ENCODE measurements at places on chromosomes 6 and 20.

GRCh38 chr6:106561686-106562405 is 67.5 kb downstream of the RTN4IP1 start:
- DNase-seq: no peak
- no peak overlapping the region for H3K4me3 ChIP-seq
- H3K4me1 ChIP-seq: peaks cover 55% of the 10 kb centered on the region
- H3K27ac ChIP-seq: peak overlapping the region; percentile 66
- no peaks in the 10 kb centered on the region for H3K27me3 ChIP-seq
- H3K36me3 ChIP-seq: no peaks in the 10 kb centered on the region

GRCh38 chr6:3926150-3926482 is 76.9 kb downstream of the FAM50B start:
- H3K27me3 ChIP-seq: no peaks in the 10 kb centered on the region
- H3K36me3 ChIP-seq: no peaks in the 10 kb centered on the region
- no peak overlapping the region for H3K4me3 ChIP-seq
- no peak for DNase-seq

- H3K4me1 ChIP-seq: peaks cover 46% of the 10 kb centered on the region
- DNase-seq: no peak
- peaks cover 46% of the 10 kb centered on the region for H3K27me3 ChIP-seq
- H3K4me3 ChIP-seq: peak overlapping the region; percentile 16
Observed at GRCh38 chr20:20368418-20369249, 730 bp downstream of the INSM1 start.

- no peaks in the 10 kb centered on the region for H3K36me3 ChIP-seq
- H3K4me1 ChIP-seq: peaks cover 13% of the 10 kb centered on the region
- H3K27ac ChIP-seq: no peak overlapping the region
- no peak overlapping the region for H3K4me3 ChIP-seq
Observed at GRCh38 chr20:24146231-24146634, 157.7 kb upstream of the GGTLC1 start.

DNA sequence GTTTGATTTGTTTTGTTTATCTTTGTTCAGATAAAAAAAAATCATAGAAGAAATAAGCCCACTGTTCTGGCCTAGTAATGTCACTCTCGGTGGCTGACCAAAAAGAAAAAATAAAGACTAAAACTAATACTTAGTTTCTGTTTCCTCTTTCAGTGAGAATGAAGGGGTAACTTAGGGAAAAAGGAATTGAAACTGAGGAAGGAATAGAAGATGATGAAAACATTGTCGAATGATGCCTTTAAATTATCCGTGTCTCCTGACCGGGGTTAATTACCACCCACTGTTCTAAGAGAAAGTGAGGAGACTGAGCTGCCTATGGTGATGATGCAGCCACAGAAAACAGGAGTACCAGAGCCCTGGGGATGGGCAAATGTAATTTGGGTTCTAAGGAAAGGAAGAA is 73.1 kb downstream of the PTCHD4 start:
- no peaks in the 10 kb centered on the region for H3K27me3 ChIP-seq
- DNase-seq: no peak
- no peaks in the 10 kb centered on the region for H3K36me3 ChIP-seq
- no peak overlapping the region for H3K27ac ChIP-seq
- H3K4me3 ChIP-seq: no peak overlapping the region

GRCh38 chr6:33737267-33738026 is 9.3 kb downstream of the IP6K3 start:
- no peak for DNase-seq
- no peaks in the 10 kb centered on the region for H3K36me3 ChIP-seq
- no peak overlapping the region for H3K4me3 ChIP-seq
- H3K27ac ChIP-seq: peak overlapping the region; percentile 14

- no peaks in the 10 kb centered on the region for H3K4me1 ChIP-seq
- DNase-seq: no peak
- H3K27ac ChIP-seq: no peak overlapping the region
- H3K27me3 ChIP-seq: no peaks in the 10 kb centered on the region
- no peaks in the 10 kb centered on the region for H3K36me3 ChIP-seq
- H3K4me3 ChIP-seq: no peak overlapping the region
Observed at GRCh38 chr6:87747646-87748045, 45.6 kb upstream of the AKIRIN2 start.

GRCh38 chr6:2940010-2940850 is 31.1 kb downstream of the SERPINB6 start:
- no peaks in the 10 kb centered on the region for H3K27me3 ChIP-seq
- no peak for DNase-seq
- H3K4me1 ChIP-seq: peaks cover 14% of the 10 kb centered on the region
- peak overlapping the region; percentile 12 for H3K27ac ChIP-seq
- H3K4me3 ChIP-seq: no peak overlapping the region
- H3K36me3 ChIP-seq: no peaks in the 10 kb centered on the region

DNA sequence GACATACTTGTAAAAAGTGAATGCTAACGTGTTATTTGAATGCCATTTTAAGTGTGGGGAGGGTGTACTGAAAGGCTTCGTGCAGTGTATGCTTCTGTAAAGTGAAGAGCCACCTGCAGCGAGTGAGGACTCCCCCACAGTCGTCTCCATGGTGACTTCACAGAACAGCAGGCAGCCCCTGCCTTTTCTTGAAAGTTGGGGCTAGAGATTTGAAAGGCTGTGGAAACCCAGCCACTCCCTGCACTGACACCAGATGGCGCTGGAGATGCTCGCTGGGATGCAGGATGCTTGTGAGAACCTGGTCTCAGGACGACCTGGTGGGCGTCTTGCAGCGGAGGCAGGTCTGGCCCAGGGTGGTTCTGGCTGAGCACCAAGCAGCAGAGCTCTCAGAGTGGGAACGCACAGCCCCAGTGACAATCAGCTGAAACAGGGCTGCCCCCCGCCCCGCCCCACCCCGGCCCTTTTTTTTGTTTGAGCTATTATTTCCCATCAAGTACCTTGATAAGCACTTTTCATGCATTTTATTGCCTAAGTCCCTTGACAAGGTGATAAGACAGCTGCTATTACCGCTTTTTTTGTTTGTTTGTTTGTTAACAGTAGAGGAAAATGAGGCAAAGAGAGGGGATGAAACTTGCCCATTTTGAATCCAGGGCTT is 150.3 kb downstream of the SYCP2 start:
- no peak overlapping the region for H3K27ac ChIP-seq
- H3K4me3 ChIP-seq: no peak overlapping the region
- H3K27me3 ChIP-seq: no peaks in the 10 kb centered on the region

DNA sequence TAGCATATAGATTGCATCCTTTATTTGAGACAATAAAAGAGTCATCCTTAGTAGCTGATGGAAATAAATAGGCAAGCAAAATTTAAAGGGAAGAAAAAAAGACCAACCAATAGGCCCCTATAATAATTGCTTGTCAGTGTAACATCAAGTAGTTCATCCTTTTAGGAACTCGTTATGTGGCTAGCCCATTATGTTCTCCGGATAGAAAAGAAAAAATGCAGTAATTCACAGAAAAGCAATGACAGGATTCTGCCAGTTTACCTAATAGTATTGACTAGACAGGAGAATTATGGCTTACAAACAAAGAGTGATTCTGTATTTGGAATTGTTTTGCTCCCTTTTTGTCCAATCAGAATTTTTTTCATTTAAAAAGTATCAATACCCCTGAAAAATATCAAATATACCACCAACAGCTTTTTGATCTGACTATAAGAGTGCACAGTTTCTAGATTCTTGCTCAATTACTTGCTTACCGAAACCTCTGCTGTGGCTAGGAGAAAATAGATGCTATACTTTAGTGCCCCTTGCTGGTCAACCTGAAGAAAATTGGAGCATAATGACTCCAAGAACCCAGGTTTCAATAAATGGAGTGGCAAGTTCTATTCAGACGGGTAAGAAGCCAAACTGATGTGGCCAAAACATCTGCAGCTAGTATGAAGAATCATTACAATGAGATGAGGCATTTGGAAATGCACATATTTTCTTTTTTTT is 91.5 kb upstream of the SASH1 start:
- peaks cover 4% of the 10 kb centered on the region for H3K4me1 ChIP-seq
- no peak overlapping the region for H3K27ac ChIP-seq
- DNase-seq: no peak
- no peak overlapping the region for H3K4me3 ChIP-seq

- H3K4me1 ChIP-seq: no peaks in the 10 kb centered on the region
- no peak for DNase-seq
- H3K27me3 ChIP-seq: peaks cover 7% of the 10 kb centered on the region
- H3K36me3 ChIP-seq: no peaks in the 10 kb centered on the region
- no peak overlapping the region for H3K4me3 ChIP-seq
Observed at GRCh38 chr6:40389254-40389653, 197.9 kb downstream of the LRFN2 start.

DNA sequence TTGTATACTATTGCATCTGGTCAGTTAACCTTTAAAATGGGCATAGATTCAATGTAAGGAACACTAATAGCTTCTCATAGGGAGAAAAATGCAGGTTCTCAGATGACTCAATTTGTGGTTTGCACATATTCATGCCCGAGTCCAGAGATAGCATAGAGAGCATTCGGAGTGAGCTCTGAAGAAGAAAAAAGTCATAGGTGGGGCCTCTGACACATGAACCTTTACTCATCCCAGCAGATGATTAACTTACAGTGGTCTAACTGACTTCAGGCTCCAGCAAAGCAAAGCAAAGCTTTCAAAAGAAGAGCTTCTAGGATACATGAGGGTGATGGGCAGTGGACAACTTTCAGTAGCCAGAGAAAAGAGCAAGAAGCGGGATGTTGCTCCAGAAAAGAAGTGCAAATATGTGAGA is 55.3 kb upstream of the BTN3A2 start:
- H3K27ac ChIP-seq: no peak overlapping the region
- no peak overlapping the region for H3K4me3 ChIP-seq
- no peak for DNase-seq
- peaks cover 8% of the 10 kb centered on the region for H3K4me1 ChIP-seq

- peak overlapping the region; percentile 1 for H3K27ac ChIP-seq
- H3K36me3 ChIP-seq: no peaks in the 10 kb centered on the region
- H3K27me3 ChIP-seq: peaks cover 52% of the 10 kb centered on the region
- H3K4me3 ChIP-seq: no peak overlapping the region
Observed at GRCh38 chr6:170147056-170147787, 143.7 kb downstream of the DLL1 start.

DNA sequence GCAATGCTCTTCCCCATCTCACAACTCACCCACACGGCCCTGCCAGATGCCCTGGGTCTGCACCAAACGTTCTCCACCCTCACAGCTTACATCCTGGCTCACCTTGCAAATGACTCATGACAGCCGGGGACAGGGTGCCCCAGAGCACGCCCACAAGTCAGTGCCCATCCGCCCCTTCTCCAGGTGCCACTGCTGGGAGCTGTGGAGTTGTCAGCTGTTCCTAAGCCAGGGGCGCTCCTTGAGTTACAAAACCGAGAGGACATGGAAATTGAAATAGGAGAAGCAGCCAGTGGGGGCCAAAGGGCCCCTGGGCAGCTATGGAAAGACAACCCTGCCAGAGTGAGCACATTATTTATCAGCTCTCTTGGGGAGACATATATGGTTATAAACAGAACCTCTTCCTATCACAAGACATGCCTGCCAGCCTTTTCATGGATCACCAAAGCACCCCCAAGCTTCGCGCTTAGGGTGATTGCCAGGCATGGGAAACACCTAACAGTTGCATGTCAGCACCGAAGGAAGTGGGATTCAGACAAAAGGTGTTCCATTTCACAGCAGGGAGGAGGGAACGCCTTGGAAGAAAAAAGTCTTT is 236.8 kb downstream of the LY86 start:
- H3K4me1 ChIP-seq: peaks cover 69% of the 10 kb centered on the region
- no peaks in the 10 kb centered on the region for H3K36me3 ChIP-seq
- no peaks in the 10 kb centered on the region for H3K27me3 ChIP-seq
- H3K4me3 ChIP-seq: no peak overlapping the region
- H3K27ac ChIP-seq: peak overlapping the region; percentile 83
- DNase-seq: no peak

DNA sequence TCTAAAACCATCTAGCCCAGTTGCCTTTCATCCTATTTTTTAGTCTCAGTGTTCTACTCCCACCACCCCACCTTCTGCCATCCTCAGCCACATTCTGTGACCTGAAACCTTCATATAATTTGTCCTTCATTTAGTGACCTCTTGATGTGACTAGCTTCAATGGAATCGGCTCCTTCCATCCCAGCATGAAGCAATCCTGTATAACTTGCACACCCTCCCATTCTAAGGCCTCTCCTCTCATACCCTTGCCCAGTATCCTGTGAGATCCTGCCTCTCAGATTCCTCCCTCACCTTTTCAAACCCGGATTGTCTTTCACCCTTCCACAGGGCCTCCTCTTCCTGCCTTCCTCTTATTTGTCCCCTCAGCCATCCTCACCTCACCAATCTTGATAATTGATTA is 3.1 kb downstream of the ZNF76 start:
- no peaks in the 10 kb centered on the region for H3K36me3 ChIP-seq
- no peaks in the 10 kb centered on the region for H3K4me1 ChIP-seq
- H3K27ac ChIP-seq: no peak overlapping the region
- no peak for DNase-seq
- no peaks in the 10 kb centered on the region for H3K27me3 ChIP-seq
- no peak overlapping the region for H3K4me3 ChIP-seq

- no peaks in the 10 kb centered on the region for H3K27me3 ChIP-seq
- no peaks in the 10 kb centered on the region for H3K4me1 ChIP-seq
- no peak overlapping the region for H3K27ac ChIP-seq
- H3K4me3 ChIP-seq: no peak overlapping the region
- no peaks in the 10 kb centered on the region for H3K36me3 ChIP-seq
- no peak for DNase-seq
Observed at GRCh38 chr6:89360415-89360999, 8.0 kb upstream of the UBE2J1 start.

- DNase-seq: no peak
- H3K4me3 ChIP-seq: peak overlapping the region; percentile 94
- no peaks in the 10 kb centered on the region for H3K36me3 ChIP-seq
- H3K27ac ChIP-seq: peak overlapping the region; percentile 90
Observed at GRCh38 chr20:36092398-36093024, 62.0 kb upstream of the EPB41L1 start.

GRCh38 chr20:19775353-19776253 is 17.5 kb downstream of the RIN2 start:
- DNase-seq: no peak
- H3K4me3 ChIP-seq: no peak overlapping the region
- H3K4me1 ChIP-seq: peaks cover 7% of the 10 kb centered on the region
- H3K36me3 ChIP-seq: no peaks in the 10 kb centered on the region
- peak overlapping the region; percentile 38 for H3K27ac ChIP-seq

DNA sequence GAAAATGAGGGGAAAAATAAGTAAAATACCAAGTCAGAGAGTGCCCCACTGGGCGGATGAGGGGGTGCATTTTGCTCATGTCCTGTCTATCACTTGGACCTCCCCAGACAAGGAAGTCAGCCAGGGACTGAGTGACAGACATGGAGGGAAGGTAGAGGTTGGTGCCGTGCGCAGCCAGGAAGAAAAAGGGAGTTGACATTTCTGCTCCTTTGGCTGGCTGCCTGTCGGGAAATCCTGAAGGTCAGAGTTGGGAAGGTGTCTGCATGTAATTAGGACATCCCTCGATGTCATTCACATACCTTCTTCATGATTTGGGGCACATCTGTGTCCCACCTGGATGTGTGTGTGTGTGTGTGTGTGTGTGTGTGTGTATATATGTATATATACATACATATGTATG is 8.9 kb downstream of the GUCA1A start:
- no peak overlapping the region for H3K27ac ChIP-seq
- H3K27me3 ChIP-seq: no peaks in the 10 kb centered on the region
- no peak overlapping the region for H3K4me3 ChIP-seq
- H3K36me3 ChIP-seq: no peaks in the 10 kb centered on the region
- H3K4me1 ChIP-seq: no peaks in the 10 kb centered on the region

Measured in esophagus squamous epithelium (tissue), 5 donors.